ENCODE measurements at places on chromosomes 2 and 18.

DNA sequence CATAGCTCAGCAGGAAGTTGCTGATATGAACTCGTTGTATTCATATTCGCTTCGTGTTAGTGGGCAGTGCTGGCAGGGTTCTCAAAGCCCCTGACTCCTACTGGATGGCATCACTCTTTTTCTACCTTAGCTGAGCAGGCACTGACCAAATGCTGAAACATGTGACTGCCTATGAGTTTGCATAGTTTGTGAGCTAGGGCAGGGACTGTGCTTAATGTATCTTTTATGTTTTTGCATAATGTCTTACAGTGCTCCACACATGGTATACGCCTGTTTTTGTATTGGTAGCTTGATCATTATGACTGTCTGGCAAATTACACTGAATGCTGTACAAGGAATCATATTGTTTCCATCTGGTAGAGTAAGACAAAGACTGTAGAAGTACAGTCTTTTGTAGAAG is 305.3 kb downstream of the PARD3B start:
- no peak for DNase-seq

DNA sequence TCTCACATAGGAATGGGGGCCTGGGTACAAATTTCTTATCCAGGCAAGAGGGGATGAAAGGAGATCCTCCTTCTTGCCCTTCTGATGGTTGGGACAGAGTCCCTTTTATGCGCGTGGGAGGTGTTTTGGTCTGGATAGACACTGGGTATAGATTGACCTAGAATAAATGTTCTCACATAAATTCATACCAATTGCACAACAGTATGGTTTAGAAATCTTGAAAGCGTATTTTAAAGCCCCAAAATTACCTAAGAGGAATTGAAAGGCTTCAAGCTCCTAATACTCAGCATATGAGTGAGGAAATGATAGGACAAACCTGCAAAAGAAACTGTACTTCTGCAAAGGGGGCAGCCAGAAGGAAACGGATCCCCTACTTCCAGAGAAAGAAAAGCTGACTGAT is 2.6 kb upstream of the BCL2 start:
- no peak for DNase-seq

DNA sequence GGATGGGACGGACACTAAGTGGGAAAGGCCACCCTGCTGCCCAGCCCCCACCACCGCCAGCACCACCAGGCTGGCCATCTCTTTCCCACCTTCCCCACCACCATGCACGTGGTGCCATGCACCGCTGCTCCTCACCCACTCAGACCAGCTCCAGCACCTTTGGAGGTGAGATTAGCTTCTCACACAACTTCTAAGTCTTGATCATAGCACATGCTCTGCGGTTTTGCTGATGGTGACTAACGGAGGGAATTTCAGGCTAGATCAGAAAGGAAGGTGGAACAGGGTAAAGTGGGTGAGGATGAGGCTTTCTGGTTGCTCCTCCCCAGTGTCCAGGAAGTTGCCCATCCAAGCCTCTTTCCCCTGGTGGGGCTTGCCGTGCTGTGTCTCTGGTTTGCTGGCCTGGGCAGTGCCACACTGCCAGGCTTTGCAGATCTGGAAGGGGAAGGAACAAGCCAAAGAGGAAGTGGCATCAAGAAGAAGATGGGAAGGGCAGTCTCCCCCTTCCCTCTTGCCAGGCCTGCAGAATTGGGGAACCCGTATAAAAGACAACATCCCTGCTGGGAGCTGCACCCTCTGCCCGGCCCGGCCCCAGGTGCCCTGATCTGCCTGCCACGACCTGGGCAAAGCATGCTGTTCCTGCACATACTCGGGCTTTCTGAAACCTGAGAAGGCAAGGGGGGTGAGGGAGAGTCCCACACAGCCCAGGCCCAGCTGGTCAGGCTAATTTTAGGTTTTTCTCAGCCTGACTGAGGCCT is 44.3 kb upstream of the CAB39 start:
- no peak for DNase-seq

DNA sequence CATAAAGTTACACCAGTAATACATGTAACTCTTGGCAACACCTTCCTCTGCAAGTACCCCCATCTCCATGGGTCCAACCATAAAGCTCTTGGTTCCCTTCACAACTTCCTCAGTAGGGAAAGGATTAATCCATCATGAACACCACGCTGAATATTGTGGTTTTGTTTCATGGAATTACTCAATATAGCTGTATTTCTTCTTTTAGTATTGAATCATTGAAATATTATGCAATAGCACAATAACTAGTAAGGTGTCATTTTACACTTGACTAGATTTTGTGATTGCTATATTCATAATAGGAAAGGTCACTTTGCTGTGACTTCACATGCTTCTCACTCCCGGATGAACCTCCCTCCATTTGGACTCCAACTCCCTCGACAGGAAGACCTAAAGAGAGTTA is 29.7 kb upstream of the PID1 start:
- DNase-seq, result no peak

- no peak for DNase-seq
These were observed 170.0 kb downstream of the TXNL1 start for GRCh38 chr18:56468396-56468795.

- no peak for DNase-seq
These were observed 75.0 kb upstream of the HAAO start for GRCh38 chr2:42867093-42868065.

DNA sequence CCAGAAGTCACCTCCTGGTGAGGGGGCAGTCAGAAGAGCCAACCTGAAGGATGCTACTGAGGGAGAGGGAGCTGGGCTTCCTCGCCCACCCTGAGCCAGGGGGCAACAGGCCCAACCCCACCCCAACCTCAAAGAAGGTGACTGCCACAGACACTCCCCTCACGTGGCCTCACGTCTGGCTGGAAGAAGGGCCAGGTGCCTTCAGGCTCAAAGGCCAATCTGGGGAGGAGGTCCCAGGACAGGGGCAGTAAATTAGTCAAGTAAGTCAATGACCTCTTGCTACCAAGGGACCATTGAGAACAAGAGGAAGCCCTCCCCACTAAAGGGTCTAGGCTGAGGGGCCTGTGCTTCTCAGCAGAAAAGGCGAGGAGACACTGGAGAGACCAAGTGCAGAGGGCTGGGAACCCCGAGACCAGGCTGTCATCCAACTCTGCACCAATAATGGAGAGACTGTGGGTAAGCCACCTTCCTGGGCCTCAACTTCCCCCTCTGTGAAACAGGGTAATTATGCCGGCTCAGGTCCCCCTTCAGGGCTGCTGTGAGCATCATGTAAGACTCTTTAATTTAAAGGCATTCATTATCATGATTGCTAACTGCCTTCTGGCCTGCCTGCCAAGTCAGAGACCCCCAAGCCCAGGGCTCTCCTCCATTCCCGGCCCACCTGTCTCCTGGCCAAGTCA is 20.2 kb upstream of the TNS1 start:
- no peak for DNase-seq

DNA sequence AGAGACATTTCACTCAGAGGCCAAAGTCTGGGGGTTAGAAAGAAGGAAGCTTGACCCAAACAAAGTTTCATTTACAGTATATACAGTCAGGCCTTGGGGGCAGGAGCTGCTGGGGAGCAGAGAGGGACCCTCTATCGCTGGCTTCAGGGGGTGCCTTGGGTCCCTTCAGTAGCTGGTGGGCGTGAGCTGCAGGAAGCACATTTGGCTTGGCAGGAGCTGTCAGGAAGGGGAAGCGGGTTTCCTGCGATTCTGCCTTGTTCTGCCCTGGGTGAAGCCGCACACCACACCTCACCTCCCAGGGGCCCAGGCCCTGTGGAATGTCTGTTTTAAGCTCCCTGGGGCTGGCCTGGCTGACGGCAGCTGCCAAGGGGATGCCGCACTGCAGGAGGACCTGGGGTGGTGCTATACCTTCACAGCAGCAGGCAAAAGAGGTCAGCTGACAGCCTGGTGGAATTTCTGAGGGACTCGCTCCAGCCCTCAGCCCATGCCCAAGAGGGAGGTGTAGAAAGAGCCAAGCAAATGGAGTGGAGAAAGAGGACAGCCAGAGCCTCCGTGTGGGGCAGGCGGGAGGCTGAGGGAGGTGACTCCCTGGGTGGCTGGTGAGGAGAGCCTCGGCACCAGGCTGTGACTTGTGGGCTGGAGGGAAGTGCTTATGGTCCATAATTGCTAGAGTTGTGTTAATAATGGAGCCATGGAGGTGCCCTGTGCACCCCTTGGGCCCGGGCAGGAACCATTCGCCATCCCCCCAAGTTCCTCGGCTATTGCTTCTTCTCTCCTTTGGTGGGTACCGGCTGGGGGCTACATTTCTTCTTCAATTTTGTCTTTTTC is 43.9 kb downstream of the PSD4 start:
- DNase-seq, result no peak

DNA sequence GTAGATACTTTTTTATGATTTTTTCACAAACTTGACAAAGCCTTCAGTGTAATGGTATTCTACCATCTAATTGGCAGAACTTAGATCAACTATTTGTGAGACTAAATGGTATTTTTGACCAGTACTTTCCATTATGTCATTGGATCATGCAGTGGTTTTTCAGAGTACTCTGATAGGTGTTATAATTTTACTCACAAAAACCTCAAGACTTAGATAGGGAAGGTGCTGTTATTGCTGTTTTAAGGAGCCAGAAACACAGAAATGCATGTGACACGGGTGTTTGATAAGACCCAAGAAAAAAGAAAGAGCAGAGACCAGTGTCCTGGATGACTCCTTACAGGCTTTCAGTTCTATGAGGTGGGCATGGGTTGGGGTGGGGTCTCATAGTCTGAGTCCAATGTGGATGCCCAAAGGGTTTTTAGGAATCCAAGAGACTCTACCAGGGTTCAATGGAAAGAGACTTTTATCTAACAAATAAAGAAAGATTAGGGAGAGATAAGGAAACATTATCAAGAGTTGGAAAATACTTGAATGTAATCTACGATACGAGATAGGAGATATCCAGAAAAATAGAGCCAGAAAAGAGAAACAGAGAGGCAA is 31.3 kb downstream of the SP140 start:
- DNase-seq, result no peak

DNA sequence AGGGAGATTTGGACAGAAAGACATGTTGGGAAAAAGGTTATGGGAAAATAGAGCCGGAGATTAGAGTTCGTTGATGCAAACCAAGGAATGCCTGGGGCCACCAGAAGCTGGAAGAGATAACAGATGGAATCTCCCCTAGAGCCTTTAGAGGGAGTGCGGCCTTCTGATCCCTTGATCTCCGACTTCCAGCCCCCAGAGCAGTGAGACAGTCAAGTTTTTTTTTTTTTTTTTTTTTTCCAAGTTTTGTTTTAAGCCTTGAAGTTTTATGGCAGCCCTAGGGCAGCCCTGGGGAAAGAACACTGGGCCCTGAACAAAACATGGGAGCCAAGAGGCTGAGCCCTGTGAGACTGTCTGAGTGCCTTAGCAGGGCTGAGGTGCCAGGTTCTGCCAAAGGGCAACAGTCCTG is 6.5 kb downstream of the DGKD start:
- DNase-seq, result no peak

- no peak for DNase-seq
These were observed 7.8 kb upstream of the ANXA4 start for GRCh38 chr2:69734035-69734611.

- no peak for DNase-seq
These were observed 51.7 kb upstream of the SMIM21 start for GRCh38 chr18:75478996-75479880.

DNA sequence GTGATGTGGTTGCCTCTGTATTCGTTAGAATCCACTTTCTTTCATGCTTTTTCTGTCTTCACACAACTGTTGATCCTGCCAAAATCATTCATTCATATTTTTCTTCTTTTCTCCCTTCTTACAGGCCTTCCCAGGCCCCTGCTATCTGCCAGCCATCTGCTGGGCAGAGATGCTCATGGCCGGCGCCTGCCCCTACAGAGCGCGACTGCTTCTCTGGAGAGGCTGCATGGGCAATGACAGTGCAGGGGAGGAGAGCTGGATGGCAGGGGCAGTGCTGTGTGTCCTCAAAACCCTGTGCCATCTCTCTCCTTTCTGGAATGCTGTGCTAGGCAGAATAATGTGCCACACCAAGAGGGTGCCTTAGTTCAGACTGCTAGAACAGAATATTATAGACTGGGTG is 125.2 kb downstream of the INHBB start:
- DNase-seq, result no peak

DNA sequence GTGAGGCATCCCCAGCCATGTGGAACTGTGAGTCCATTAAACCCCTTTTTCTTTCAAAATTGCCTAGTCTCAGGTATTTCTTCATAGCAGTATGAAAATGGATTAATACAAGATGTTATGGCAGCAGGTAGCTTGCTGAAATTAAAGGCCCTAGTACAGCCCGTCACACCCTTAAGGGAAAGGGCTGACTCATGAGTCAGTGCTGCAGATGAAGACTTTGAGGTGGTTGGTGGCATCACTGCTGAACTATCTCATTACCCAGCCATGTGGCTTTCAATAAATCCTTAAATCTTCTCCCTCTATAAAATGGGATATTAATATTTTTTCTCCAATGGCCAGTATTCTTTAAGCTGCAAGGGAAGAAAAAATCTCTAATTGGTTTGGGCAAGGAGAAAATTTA is 226.1 kb upstream of the CCDC68 start:
- DNase-seq, result no peak

DNA sequence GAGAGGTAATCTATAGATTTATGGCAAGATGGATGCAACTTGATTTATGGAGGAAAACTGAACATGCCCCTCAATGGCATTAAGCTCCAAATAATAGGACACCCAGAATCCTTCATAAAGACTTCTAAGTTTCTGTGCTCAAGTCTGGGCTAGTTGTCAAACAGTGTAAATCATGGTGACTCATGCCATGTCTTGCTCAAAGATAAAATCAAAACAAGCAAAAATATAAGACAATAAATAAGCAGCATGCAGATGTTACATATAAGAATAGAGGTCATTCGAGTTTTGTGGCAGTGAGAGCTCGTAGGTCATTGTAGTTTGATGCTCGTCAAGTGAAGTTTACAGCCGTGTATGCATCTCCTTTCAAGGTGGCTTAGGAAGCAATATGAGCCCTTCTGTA is 403.2 kb downstream of the THSD7B start:
- no peak for DNase-seq

DNA sequence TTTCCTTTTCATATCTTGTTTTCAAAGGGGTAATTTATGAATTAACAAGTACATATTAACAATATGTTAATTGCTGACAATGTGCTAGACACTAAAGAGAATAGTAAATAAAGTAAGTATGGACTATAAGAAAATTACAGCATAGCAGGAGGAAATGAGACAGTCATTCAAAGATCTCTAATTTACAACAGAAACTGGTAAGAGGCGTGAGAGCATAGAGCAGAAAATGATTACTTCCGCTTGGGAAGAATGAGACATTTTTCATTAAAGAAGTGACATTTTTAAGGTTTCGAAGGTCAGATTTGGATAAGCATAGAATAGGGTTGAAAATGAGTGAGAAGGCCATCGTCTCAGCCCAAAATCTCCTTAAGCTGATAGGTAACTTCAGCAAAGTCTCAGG is 184.4 kb upstream of the SESTD1 start:
- no peak for DNase-seq

DNA sequence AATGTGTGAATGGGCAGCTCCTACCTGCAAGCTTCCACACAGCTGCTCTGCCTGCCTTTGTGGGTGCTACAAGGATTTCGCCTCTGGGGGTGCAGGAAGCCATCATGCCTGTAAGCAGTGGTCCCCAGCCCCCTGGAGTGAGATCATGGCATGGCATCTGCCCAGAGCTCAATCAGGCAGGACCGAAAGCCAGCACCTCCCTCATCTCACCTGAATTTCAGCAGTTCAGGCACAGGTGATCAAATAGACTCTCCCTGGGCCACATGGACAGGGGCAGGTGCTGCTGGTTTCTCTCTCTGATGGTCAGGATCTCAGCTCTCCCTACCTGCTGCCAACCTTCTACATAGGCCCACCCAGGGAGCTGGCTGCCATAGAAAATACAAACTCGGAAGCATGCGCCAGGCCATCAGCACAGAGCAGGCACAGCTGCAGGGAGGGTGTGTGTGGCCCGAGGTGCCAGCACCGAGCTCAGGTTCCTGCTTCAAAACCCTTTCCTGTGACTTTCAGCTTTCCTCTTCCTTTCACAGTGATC is 133.2 kb upstream of the ID2 start:
- DNase-seq, result no peak

Measured in hematopoietic multipotent progenitor cell treated with erythropoietin and hydrocortisone succinate and interleukin-3 and kit ligand, for 17 days (in vitro differentiated cells).